ENCODE measurements at places on chromosomes 16 and 17. TPM values are rescaled to one million over a fixed set of nuclear protein-coding genes. Genes with fewer than 3 reads are reported as not detected.

SPATA32 gene
- 0.25 TPM for total RNA-seq

ANKFN1 gene
- not detected for total RNA-seq

NAGS gene
- total RNA-seq, result 0.63 TPM

EVPL gene
- total RNA-seq, result 0.21 TPM

NPB gene
- total RNA-seq, result 0.17 TPM

DYNLL2 gene
- total RNA-seq, result 36.1 TPM

NPIPA5 gene
- 14.3 TPM for total RNA-seq

CLEC19A gene
- not detected for total RNA-seq

RAB40B gene
- 1.7 TPM for total RNA-seq

CD300E gene
- not detected for total RNA-seq

WNT9B gene
- not detected for total RNA-seq

CIBAR2 gene
- total RNA-seq, result not detected

MYCBPAP gene
- 1.3 TPM for total RNA-seq

NUDT7 gene
- 5.1 TPM for total RNA-seq

CD300LF gene
- total RNA-seq, result not detected

KCNH6 gene
- not detected for total RNA-seq
